ENCODE measurements at places on chromosomes 7 and 10.

DNA sequence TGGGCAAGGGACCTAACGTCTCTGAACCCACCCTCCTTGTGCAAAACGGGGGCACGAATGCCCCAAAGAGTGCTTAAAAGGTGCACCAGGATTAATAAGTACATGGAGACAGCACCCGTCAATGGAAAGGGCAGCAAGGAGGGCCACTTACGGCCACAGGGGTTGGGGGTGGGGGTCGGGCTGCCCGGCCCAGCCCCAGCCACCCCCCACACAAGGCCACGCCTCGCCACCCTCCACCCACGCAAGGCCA lies 213.4 kb downstream of the MAD1L1 start:
- no peak for DNase-seq

GRCh38 chr10:88886557-88886956 lies 6.5 kb downstream of the STAMBPL1 start:
- no peak for DNase-seq

DNA sequence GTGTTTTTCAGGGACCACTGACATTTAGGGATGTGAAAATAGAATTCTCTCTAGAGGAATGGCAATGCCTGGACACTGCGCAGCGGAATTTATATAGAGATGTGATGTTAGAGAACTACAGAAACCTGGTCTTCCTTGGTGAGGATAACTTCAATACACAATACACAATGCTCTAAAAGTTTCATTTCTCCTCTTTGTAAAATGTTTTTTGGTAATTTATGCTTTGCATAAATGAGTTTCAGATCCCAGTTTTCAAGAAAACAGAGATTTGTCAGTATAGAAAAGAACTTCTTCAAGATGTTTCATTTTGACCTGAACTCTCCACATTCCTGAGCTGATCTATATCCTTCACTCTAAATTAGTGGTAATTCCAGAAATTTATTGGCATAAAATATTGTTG lies 14.2 kb downstream of the ZNF92 start:
- no peak for DNase-seq

- no peak for DNase-seq
Measured at GRCh38 chr7:13793926-13794325, 195.5 kb downstream of the ETV1 start.

GRCh38 chr7:20440472-20441105 lies 109.9 kb downstream of the ITGB8 start:
- DNase-seq, result no peak
